ENCODE measurements at places on chromosomes 5 and 9.

- H3K4me1 ChIP-seq: no peaks in the 10 kb centered on the region
- no peak overlapping the region for H3K4me3 ChIP-seq
- no peak for DNase-seq
- H3K36me3 ChIP-seq: no peaks in the 10 kb centered on the region
- H3K27me3 ChIP-seq: no peaks in the 10 kb centered on the region
Measured at GRCh38 chr5:149638546-149639241, 57.4 kb downstream of the ARHGEF37 start.

DNA sequence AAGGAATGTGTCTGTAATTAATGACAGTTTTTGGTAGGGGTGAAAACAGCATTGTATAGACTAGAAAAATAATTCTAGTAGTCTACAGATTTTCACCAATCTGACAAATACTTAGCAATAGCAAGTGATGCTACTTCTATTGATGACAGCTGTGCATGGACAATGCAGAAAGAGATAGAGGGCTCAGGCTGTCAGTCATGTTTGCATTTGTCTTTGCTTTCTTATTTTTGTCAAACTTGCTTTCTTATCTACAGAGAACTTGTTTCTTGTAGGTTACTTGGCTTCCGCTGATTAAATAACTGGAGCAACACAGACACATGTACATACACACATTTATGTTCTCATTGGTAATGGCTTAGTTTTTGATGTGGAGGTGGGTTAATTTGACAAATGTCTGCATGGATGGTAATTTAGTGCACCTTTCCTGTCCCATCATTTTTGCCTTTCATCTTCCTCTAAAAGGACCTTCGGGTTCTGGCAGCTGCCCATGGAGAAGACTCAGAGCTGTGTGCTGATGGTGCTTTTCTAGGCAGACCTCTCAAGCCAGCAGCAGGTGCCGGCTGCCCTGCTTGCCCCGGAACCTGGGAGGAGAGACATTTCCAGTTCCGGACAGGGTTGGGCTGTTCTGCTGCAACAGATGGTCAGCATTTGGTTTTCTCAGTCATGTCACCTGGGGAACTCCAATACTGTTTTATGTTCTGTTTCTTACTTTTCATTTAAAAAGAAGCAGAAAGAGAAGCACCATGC, 28.8 kb downstream of the CAMK4 start:
- H3K27me3 ChIP-seq: no peaks in the 10 kb centered on the region
- no peaks in the 10 kb centered on the region for H3K36me3 ChIP-seq
- H3K4me3 ChIP-seq: no peak overlapping the region
- peak; percentile 11 for DNase-seq
- H3K4me1 ChIP-seq: no peaks in the 10 kb centered on the region

- no peaks in the 10 kb centered on the region for H3K36me3 ChIP-seq
- H3K4me3 ChIP-seq: no peak overlapping the region
- peaks cover 14% of the 10 kb centered on the region for H3K4me1 ChIP-seq
- H3K27me3 ChIP-seq: no peaks in the 10 kb centered on the region
- no peak overlapping the region for H3K27ac ChIP-seq
Measured at GRCh38 chr9:81605170-81605670, 84.1 kb downstream of the TLE1 start.

DNA sequence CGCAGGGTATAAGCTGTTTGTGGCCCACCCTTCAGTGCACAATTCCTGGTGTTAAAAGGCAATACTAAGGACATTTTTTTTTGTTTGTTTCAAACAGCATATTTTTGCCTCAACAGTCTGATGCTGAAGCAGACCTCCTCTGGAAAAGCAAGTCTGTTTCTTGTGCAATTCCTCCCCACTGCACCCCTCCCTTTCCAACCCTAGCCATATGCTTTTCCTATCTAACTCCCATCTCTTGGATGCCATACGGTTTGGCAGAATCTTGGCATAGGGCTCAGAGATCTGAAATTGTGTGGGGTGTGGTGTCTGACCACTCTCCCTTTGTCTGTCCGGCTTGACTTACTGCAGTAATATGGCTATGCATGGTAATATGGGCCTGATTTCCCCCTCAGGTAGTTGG, 161.6 kb downstream of the TMEM38B start:
- H3K4me1 ChIP-seq: peaks cover 14% of the 10 kb centered on the region
- no peaks in the 10 kb centered on the region for H3K36me3 ChIP-seq
- no peak overlapping the region for H3K27ac ChIP-seq
- H3K27me3 ChIP-seq: no peaks in the 10 kb centered on the region
- no peak overlapping the region for H3K4me3 ChIP-seq

DNA sequence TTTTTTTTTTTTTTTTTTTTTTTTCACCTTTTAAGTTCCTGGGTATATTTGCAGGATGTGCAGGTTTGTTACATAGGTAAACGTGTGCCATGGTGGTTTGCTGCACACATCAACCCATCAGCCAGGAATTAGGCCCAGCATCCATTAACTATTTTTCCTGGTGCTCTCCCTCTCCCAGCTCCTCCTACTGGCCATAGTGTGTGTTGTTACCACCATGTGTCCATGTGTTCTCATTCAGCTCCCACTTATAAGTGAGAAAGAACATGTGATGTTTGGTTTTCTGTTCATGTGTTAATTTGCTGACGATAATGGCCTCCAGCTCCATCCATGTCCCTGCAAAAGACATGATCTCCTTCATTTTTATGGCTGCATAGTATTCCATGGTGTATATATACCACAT, 350.5 kb downstream of the MAN2A1 start:
- H3K27me3 ChIP-seq: no peaks in the 10 kb centered on the region
- no peak overlapping the region for H3K27ac ChIP-seq
- DNase-seq: no peak
- H3K4me3 ChIP-seq: no peak overlapping the region

GRCh38 chr9:93673839-93674334, 97.5 kb downstream of the PHF2 start:
- no peak overlapping the region for H3K27ac ChIP-seq
- H3K4me3 ChIP-seq: no peak overlapping the region
- no peaks in the 10 kb centered on the region for H3K27me3 ChIP-seq
- H3K4me1 ChIP-seq: no peaks in the 10 kb centered on the region

GRCh38 chr9:5336688-5337087, 3.0 kb downstream of the RLN1 start:
- no peaks in the 10 kb centered on the region for H3K36me3 ChIP-seq
- H3K4me3 ChIP-seq: no peak overlapping the region
- no peaks in the 10 kb centered on the region for H3K27me3 ChIP-seq
- H3K4me1 ChIP-seq: peaks cover 7% of the 10 kb centered on the region
- peak; percentile 16 for DNase-seq

DNA sequence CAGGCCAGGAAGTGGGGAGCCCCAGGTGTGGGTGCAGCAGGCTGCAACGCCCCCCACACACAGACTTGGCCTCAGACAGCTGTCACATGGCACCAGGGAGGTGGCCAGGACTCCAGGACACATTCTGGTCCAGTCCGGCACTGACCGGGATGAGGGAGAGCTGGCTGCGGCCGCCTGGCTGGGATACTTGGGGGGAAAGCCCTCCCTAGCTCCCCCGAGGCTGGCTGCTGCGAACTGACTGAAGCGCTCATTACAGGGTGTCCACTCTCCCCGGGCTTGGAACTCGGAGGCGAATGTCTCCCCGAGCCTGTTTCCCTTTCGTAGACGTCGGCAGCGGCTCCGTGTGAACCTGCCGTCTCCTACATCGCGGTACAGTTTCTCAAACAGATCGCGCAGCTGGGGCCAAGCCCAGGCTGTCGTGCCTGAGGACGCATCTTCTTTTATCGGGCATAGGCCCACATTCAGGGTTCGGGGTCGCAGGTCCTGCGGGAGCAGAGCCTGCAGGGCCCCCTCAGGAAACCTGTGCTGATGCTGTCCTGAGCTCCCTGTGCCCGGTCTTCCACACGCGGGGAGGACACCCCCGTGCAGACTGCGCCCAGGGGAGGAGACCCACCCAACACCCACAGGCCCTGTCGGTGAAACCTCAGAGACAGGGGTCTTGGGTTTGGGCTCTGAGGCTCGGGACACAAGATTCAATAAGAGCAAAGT, 19.8 kb downstream of the NACC2 start:
- H3K4me1 ChIP-seq: peaks cover 10% of the 10 kb centered on the region
- DNase-seq: no peak
- no peak overlapping the region for H3K4me3 ChIP-seq
- no peak overlapping the region for H3K27ac ChIP-seq
- H3K36me3 ChIP-seq: no peaks in the 10 kb centered on the region
- no peaks in the 10 kb centered on the region for H3K27me3 ChIP-seq

- no peaks in the 10 kb centered on the region for H3K4me1 ChIP-seq
- no peak overlapping the region for H3K4me3 ChIP-seq
- no peaks in the 10 kb centered on the region for H3K36me3 ChIP-seq
- H3K27me3 ChIP-seq: peaks cover 4% of the 10 kb centered on the region
Measured at GRCh38 chr9:98303633-98304125, 48.2 kb upstream of the TBC1D2 start.

GRCh38 chr5:55538661-55539060, 3.9 kb upstream of the PLPP1 start:
- DNase-seq: peak; percentile 42
- H3K4me1 ChIP-seq: peaks cover 21% of the 10 kb centered on the region
- no peaks in the 10 kb centered on the region for H3K36me3 ChIP-seq

DNA sequence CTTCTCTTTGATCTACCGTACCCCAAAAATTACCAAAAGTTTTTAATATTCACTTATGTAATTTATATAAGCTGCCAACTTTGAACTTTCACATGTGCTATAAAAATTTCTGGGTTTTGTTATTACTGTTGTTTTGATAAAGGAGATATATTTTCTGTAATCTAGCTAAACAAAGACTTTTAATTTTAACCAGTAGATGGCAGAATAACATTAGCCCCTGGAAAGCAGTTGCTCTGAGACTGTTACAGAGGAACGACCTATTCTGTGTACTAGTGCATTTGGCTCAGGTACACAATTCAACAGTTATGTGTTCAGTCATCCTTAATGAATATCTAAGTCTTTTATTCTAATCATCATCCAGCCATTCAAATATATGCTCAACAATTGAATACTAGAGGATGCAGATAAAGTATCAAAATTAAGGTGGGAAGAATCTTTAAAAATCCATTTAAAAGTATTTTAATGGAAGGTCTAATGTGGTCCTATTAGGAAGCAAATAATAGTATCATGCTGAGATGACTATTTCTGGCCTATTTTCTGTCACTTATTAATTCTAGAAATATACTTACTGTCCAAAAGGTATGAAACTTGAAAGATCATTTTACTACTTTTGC, 8.6 kb downstream of the KLHL9 start:
- peaks cover 2% of the 10 kb centered on the region for H3K4me1 ChIP-seq
- peak; percentile 70 for DNase-seq
- no peak overlapping the region for H3K4me3 ChIP-seq
- no peak overlapping the region for H3K27ac ChIP-seq
- H3K36me3 ChIP-seq: no peaks in the 10 kb centered on the region

GRCh38 chr9:33489066-33489465, 15.3 kb upstream of the NOL6 start:
- H3K27me3 ChIP-seq: no peaks in the 10 kb centered on the region
- H3K4me1 ChIP-seq: no peaks in the 10 kb centered on the region
- no peak overlapping the region for H3K4me3 ChIP-seq
- no peak overlapping the region for H3K27ac ChIP-seq

- DNase-seq: no peak
- no peaks in the 10 kb centered on the region for H3K4me1 ChIP-seq
- peaks cover 15% of the 10 kb centered on the region for H3K27me3 ChIP-seq
- H3K27ac ChIP-seq: no peak overlapping the region
Measured at GRCh38 chr9:19787672-19788071, 1.2 kb downstream of the SLC24A2 start.

DNA sequence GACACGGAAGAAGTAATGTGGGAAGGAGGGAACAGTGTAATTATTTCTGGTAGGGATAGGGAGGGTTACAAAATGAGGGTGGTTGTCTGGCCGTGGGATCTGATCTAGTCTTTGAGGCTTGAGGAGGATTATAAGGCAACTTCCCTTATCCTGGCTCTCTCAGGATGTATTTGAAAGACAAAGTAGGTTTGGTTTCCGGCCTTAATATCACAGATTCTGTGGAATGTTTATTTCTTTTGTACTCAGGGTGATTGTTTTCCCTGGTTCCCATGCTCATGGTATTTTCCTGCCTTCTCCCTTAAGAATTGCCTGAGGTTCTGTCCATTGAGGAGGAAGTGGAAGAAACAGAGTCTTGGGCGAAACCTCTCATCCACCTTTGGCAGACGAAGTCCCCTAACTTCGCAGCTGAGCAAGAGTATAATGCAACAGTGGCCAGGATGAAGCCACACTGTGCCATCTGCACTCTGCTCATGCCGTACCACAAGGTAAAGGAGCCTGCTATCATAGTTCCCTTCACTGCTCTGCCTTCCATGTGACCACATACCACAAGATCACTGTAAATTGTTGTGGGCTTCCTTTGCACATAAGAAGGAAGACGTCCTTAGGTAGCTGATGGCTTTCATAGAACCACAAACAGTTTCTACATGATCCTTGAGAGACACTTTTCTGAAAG, 253.8 kb downstream of the KDM4C start:
- H3K4me1 ChIP-seq: no peaks in the 10 kb centered on the region
- peaks cover 6% of the 10 kb centered on the region for H3K36me3 ChIP-seq
- DNase-seq: peak; percentile 7

- H3K27ac ChIP-seq: no peak overlapping the region
- no peaks in the 10 kb centered on the region for H3K36me3 ChIP-seq
Measured at GRCh38 chr9:28779243-28779642, 1206.0 kb upstream of the C9orf72 start.

DNA sequence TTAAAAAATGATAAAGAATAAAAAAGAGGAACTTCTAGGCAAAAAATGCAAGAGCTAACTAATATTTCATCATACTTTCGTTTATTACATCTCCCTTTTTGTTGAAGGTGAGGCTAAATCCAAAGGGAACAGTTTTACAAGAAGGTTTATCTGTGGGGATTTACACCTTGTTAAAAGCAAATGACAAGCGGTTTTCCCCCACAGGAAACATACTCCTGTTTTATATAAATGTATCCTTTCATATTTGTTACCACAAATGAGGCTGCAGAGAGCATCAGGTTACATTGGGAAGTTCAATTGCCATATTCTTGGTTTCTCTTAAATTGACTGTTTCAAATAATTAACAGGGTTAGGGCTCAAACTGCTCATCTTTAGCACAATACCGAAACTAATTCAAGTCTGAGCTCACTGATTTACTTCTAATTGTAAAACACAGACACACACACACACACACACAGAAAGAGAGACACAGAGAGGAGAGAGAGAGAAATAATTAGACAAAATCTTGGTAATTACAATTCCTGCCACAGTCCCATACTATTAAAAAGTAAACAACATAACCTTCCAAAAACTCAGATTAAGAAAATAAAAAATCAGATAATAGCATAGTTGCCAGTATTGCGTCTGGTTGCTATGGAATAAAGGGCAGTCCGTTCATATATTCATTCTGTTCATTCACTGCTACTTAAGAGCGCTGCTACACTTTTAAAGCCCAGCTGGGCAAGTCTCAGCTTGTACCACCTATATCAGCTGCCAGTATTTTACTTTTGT, 17.1 kb downstream of the RFX3 start:
- H3K27ac ChIP-seq: peak overlapping the region; percentile 21
- no peaks in the 10 kb centered on the region for H3K36me3 ChIP-seq
- H3K27me3 ChIP-seq: no peaks in the 10 kb centered on the region
- H3K4me1 ChIP-seq: peaks cover 9% of the 10 kb centered on the region
- peak; percentile 30 for DNase-seq
- H3K4me3 ChIP-seq: peak overlapping the region; percentile 48

DNA sequence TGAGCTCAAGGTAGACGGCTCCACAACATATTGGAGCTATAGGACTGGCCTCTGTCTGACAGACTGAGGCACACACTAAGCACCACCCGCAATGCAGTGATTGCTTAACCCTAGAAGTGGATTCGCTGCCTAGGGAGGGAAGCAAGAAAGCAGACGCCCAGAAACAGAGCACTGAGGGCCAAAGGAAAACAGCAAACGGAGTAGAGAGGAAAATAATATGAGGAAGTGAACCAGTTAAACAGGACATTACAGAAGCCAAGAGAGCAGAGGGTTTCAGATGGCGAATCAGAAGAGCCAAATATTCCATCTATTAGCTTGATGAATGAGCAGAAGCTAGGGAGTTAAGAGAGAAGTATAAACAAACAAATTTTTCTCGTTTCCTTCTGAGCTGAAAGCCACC, 139.2 kb upstream of the LHFPL2 start:
- no peaks in the 10 kb centered on the region for H3K27me3 ChIP-seq
- H3K4me3 ChIP-seq: no peak overlapping the region
- peaks cover 23% of the 10 kb centered on the region for H3K4me1 ChIP-seq
- DNase-seq: no peak
- no peak overlapping the region for H3K27ac ChIP-seq
- H3K36me3 ChIP-seq: no peaks in the 10 kb centered on the region

Data from B cell (primary cell).